ENCODE measurements at places on chromosomes 2 and 18. TPM values are rescaled to one million over a fixed set of nuclear protein-coding genes. Genes with fewer than 3 reads are reported as not detected.

DNA sequence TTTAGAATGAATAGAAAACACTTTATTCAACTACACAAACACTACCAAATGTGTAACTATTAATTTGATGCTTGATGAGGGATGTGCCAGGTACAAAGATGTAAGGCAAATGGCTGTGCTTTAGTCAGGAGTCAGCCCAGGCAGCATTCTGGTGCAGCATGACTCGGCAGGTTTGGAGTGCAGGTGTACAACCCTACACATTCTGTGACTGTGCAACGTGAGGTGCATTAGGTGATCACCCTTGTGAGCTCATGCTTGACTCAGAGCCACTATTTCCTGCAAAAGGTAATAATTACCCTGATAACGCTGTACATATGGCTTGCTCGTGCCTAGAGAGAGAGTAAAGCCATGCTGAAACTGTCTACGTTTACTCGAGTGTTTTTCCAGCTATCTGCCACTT, 288.7 kb upstream of the DSEL start:
- DNase-seq: no peak

Gene PNKD
- 108 TPM for polyA plus RNA-seq

Gene TCF23
- polyA plus RNA-seq: not detected

DNA sequence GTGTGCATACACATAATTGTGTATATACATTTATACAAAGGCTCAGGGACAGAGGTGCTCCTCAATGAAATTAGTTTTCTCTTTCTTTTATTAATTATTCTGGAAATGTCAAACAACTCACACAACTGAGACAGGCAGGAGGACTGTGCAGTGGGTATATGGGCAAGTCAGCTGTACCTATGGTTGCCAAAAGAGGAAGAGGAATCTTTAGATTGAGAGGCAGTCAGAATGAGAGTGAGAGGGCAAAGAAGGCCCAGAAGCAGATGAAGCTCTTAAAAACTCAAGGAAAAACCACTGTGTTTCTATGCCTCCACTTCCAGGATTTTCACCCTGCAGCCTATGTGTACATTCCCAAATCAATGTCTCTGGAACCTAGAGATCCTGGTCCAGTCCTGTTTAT, 79.1 kb downstream of the CACNB4 start:
- DNase-seq: no peak

DNA sequence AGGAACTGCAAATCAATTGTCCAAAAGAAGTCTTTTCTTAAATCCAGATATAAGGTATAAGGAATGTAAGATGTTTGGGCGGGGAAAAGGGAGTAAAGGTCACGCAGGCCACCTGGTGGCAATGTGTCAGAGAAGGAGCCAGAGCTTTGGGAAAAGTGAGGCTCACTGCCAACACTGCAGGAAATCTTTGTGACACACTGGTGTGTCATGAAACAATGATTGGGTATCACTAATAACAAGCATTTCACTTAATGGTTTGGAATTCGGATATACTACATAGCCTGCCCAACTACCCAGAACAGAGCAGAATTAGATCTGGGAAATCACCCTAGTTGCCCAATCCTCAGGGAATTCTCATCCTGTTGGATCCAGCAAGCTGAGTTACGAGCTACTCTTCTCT, 61.0 kb downstream of the RBMS1 start:
- no peak for DNase-seq

- DNase-seq: no peak
These were observed 309.1 kb upstream of the CYRIA start for GRCh38 chr2:16974688-16975087.

DNA sequence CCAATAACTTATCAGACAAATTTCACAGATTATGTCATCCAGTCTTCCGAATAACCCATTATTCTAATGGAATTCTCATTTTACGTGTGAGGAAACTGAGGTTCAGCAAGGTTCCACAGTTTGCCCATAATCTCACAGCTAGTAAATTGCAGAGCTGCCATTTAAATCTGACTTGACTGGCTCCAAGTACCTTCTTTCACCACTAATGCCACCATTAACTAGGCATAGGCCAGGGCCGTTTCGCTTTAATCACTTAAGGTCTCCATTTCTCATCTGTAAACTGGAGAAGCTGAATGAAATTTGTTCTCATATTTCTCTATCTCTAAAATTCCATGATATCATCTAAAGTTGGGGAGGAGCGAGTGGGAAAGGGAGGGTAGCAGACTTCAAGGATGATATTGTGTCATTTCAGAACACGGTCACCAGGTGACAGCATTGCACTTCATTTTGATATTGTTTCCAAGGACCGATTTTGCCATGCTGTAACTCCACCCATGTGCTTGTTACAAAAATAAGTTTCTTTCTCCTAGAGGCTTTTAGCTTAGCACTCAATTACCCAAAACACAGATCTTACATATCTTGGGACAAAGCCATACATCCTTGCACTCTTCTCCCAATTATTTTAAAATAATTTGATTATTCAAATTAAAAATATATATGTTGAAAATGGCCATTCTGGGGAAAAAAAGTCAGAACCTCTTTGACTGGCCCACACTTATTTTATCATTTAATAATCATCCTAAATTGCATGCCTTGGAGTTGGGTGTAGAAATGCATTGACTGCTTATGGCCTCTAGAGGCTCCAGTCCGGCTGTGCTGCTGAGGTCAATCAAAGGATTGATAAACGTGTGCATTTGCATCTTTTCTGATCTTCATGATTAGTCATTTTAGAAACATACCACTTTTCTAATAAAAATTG, 123.8 kb downstream of the AKAIN1 start:
- no peak for DNase-seq

DNA sequence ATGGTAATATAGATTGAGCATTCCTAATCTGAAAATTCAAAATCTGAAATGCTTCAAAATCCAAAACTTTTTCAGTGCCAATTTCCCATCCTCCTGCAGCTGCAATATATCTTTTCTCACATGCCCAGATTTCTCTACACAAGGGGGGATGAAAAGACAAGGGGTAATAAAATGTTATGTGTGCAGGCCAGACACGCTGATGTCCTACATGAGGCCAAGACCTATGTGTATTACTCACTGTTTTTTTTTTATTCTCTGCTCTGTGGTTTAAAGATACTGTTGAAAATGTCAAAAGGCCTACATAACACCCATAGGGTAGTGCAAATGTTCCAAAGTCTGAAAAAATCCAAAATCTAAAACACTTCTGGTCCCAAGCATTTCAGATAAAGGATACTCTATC, 41.2 kb upstream of the CWC22 start:
- no peak for DNase-seq

DNA sequence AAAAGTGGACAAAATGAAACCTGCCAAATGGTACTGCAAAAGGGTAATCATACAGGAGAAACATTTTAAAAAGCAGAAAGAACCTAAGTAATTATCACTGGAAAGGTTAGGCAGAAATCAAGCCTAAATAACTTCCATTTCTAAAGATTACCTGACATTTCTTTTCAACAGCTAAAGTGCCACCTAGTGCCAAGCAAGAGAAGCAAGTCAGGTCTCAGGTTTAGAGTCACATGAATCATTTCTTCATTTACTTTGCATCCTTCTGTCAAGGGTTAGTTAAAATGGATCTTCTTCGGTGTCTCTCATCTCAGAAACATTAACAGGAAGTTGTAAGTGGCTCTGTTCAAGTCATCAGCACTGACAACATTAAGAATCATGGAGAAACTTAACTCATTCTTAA, 90.3 kb downstream of the AKAIN1 start:
- no peak for DNase-seq

Gene SCYGR4
- not detected for polyA plus RNA-seq

DNA sequence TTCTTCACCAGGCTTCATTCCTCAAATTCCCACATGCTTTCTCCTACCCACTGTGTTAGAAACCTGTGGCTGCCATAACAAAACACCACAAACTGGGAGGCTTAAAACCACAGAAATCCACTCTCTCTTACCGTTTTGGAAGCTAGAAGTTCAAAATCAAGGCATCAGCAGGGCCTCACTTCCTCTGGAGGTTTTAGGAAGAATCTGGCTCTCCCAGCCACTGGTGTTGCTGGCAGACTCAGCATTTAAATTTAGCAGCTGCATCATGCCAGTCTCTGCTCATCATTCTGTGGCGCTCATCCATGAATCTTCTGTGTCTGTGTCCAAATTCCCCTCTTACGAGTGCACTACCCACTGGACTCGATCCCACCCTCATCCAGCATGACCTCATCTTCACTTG, 248.5 kb downstream of the ZNF516 start:
- no peak for DNase-seq

Gene REG1B
- 16.4 TPM for polyA plus RNA-seq

DNA sequence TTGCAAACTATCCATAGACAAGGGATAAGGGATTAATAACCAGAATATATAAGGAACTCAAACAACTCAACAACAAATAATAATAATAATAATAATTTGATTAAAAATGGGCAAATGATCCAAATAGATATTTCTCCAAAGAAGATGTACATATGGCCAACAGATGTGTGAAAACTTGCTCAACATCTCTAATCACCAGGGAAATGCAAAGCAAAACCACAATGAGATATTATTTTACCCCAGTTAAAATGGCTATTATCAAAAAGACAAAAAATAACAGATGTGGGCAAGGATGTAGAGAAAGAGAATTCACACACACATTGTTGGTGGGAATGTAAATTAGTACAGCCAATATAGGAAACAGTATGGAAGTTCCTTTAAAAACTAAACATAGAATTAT, 26.9 kb downstream of the DNAH7 start:
- no peak for DNase-seq

DNA sequence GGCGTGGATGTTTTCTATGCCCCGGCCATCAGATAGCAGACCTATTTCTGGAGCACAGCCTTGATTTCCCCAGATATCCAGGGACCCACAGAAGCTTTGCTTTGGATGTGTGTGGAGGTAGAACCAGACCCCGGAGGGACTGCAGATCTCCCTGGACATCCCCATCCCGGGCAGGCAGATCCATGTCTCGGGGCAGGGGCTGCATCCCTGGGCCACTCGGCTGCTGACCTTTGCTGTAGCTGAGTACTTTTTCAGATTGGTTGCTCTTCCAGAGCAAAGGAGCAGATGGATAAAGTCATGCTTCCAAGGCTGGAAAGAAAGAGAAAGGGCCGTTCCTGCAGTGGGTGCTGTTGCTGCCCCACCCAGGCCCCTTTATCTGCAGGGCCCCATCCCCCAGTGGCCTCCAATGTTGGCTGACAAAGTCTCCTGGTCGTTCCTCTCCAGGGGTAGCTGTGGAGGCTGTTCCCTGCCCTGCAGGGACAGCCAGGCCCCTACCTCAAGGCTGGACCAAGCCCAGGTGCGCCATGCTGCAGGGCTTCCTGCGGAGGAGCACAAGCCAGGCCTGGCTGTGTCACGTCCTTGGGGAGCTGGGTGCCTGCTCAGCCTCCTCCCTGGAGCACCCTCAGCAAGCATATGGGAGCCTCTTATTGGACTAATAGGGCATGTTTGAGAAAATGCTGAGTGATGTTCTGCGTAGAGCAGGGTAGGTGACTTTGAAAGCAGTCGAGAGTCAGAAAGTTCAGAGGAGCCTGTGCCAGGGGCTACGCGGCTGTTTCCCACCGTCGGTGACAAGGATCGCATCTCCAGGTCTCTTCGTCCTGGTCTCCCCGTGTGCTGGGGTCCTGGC, 68.4 kb downstream of the TPO start:
- DNase-seq: no peak
